ENCODE measurements at places on chromosomes 11 and 22.

GRCh38 chr11:11020747-11021149 is 162.9 kb upstream of the ZBED5 start:
- DNase-seq, result no peak

DNA sequence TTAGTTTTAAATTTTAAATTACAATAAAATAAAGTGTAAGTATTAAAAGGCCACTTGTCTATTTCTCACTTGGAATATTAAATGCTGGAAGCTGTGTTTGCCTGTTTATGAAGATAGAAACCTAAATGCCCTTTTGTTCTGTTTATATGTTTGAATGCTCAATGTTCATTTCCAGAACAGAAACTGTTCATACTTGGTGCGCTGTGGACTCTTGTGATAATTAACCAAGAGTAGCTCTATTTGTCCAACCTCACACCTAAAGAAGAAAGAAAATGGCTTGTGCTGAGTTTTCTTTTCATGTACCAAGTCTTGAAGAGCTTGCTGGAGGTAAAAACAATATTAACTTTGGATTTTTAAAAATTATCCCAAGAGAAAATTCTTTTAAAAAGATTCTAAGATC is 5.7 kb downstream of the C11orf54 start:
- DNase-seq, result no peak

- DNase-seq, result no peak
These were observed 142.6 kb downstream of the CSNK2A3 start for GRCh38 chr11:11210446-11210845.

GRCh38 chr11:130806746-130807145 is 109.5 kb downstream of the SNX19 start:
- no peak for DNase-seq

DNA sequence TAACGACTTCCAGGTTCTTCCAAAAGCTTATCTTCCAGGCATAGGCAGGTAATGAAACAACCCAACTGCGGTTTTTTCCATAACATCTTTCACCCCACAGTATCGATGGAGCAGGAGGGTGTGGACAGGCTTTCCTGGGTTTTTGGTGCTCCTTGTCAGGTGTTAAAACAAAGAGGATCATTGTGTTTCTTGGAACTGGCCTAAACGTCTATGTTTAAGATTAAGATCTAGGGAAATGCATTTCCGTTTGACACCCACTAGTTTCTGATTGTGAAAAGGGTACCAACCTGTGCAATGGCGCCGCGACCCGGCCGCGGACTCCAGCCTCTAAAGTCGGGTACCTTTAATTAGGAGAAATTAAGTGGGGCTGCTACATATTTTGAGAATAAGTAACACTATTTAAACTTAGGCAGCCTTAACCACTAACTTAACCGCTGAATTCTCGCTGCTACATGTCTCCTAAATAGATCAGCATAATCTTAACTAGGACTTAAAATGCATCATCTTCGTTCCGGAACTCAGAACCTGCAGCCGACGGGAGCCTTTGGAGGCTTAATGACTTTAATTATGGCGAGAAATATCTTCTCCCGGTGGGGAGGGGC is 31.5 kb downstream of the C22orf31 start:
- DNase-seq, result no peak

DNA sequence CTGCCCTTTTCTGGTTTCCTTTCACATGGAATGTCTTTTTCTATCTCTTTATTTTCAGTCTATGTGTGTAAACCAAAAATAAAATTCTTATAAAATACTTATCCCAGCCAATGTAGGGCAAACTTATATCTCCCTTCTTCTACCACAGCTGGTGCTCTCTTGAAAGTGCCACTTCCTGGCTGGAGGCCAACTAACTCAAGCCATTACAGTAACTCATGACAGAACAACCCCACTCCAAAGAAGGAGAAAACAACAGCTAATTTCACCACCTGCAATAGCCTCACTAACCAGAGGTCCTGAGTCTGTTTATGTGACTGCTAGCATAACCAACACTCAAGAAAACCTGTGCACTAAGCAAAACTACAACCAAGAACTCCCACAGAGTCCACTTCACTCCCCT is 74.9 kb upstream of the DBX1 start:
- DNase-seq, result no peak

GRCh38 chr11:92886243-92886905 is 83.1 kb upstream of the MTNR1B start:
- DNase-seq, result no peak

GRCh38 chr22:46641811-46642266 is 21.7 kb downstream of the GRAMD4 start:
- DNase-seq, result no peak

GRCh38 chr22:38040953-38041759 is 16.0 kb upstream of the PICK1 start:
- no peak for DNase-seq

- no peak for DNase-seq
These were observed 68.0 kb downstream of the PGR start for GRCh38 chr11:101061606-101062005.

All from activated CD4-positive, CD25-positive, alpha-beta regulatory T cell (primary cell).